ENCODE measurements at places on chromosomes 6 and 20.

DNA sequence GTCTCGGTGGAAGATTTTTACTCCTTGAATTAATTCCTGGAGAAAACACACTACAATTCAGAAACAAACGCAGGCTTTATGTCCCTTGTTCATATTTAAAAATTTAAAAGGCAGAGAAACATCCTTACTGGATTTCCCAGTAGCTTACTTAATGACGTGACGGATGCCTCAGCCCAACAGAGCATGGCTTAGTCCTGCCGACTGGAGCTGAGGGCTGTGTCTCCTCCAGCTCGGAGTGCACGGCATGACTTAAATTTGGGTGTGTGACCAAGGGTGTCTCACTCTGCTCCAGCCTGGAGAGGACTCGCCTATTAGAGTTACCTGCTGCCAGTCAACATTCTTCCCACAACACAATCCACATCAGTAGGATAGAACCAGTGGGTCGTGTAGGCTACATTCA is 107.1 kb downstream of the PSMB1 start:
- DNase-seq = no peak

- no peak for DNase-seq
Measured at GRCh38 chr6:45587229-45588060, 209.7 kb upstream of the SUPT3H start.

DNA sequence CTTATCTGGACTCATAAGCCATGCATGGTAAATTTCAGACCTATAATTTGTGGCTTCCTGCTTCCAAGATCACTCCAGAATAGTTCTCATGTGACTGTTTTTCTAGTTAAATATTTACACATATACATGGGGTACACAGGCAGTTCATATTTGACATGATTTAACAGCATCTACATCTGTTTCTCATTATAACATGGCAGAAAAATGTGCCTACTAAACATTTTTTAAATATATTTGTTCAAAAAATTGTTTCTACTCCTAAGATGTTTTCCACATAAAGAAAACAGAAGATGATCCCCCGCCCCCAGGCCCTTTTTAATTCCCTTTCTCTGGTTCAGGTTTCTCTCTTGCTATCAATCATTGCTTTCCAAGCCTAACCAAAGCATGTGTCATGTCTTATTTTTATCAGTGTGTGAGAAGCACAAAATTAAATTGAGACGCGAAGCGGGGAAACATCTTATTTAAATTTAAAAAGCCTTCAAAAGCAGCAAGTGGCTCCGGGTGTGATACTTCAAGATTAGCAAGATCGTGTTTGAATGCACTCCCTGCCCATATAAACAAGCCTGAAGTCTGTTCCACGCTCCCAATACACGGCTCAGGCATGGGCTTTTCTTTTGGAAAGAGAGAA is 37.3 kb downstream of the IPCEF1 start:
- DNase-seq = no peak

GRCh38 chr6:36660771-36661471 is 17.6 kb upstream of the CDKN1A start:
- peak; percentile 68 for DNase-seq

GRCh38 chr6:136726837-136727557 is 65.3 kb downstream of the MAP3K5 start:
- DNase-seq = no peak

GRCh38 chr6:72580281-72580940 is 41.5 kb upstream of the KCNQ5 start:
- no peak for DNase-seq

DNA sequence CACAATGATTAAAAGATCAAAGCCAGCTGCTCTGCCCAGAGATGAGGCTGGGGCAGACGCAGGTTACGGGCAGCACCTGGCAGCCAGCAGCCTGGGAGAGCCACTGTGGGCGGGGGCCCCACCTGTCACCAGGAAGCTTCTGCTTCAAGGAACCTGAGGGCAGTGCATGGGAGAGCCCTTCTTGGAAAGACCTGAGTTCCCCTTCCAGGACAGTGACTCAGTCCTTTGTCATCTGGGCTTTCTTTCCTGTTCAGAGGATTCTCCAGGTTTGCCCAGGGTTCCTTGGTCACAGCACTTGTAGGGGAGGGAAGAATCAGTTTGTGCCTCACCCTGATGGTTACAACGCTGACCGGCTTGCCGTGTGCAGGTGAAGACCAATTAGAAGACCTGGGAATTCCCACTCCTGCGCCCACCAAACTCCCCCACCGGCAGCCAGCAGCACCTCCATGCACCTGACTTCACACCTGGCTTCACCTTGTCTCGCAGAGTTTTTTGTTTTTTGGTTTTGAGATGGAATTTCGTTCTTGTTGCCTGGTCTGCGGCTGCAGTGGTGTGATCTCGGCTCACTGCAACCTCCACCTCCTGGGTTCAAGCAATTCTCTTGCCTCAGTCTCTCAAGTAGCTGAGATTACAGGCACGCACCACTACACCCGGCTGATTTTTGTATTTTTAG is 2.0 kb downstream of the ZBP1 start:
- peak; percentile 86 for DNase-seq

GRCh38 chr20:38951611-38952010 is 10.5 kb upstream of the DHX35 start:
- no peak for DNase-seq

GRCh38 chr6:109865968-109866367 is 112.1 kb upstream of the GPR6 start:
- DNase-seq = no peak

DNA sequence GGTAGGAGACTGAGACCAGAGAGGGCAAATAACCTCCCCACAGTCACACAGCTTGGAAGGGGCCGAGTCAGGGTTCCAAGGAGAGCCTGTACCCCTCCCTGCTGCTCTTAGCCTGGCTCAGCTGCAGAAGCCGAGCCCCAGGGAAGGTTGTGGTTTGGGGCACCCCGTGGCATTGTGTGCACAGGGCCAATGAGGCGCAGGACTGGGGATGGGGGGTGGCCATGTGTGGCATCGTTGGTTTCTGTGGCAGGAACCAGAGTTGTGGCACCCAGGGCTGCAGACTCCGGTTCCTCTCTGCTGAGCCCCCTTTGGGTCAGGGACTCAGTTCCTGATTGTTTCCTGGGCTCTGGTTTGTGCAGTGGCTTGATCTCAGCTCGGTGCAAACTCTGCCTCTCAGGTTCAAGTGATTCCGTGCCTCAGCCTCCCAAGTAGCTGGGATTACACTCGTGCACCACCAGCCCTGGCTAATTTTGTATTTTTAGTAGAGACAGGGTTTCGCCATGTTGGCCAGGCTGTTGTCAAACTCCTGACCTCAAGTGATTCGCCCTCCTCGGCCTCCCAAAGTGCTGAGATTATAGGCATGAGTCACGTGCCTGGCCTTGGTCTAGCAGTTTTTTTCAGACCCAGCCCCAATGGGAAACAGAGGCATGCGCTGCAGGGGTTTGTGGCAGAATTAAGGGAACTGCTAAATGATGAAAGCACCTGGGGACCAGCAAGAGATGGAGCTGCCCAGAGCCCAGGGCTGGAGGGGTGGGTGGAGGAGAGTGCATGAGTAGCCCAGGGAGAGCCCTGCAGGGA is 221.0 kb upstream of the SULF2 start:
- DNase-seq = no peak

- no peak for DNase-seq
Measured at GRCh38 chr6:6002005-6002847, 4.5 kb downstream of the NRN1 start.

DNA sequence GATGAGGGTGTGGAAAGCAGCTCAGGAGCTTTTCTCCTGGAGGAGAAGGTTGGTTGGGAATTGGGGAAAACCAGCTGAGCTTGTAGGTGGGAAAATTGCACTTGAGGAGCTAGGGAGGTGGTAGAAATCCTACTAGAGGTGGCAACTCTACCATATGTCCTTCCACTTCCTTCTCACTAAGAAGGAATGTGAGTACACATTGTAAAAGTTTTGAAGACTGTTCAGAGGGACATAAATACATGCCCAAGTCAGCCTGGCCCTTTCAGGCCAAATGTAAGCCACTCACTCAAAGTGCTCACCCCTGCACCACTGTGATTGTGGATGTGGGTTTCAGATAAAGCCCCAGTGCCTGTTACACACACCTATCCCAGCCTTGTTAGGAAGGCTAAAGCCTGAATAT is 290.5 kb upstream of the PLCB4 start:
- no peak for DNase-seq

DNA sequence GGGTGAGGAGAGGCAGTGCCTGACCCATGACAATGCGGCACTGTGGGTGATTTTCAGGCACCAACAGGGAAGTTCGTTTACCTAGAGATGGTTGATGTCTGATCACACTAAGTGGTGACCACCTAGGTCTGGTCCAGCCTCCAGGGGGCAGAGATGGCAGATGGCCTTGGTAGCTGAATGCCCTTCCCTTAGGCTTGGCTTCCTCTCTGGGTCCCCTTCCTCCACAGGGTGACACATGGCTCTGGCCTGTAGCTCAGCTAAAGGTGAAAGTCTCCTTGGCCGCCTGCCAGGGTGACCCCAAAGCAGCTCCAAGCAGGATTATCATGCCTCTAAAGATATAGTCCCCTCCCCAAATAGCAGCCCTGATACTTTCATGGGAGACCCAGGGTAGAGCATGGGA is 6.4 kb downstream of the GDAP1L1 start:
- DNase-seq = no peak

- no peak for DNase-seq
Measured at GRCh38 chr20:44856442-44856841, 29.1 kb upstream of the YWHAB start.

DNA sequence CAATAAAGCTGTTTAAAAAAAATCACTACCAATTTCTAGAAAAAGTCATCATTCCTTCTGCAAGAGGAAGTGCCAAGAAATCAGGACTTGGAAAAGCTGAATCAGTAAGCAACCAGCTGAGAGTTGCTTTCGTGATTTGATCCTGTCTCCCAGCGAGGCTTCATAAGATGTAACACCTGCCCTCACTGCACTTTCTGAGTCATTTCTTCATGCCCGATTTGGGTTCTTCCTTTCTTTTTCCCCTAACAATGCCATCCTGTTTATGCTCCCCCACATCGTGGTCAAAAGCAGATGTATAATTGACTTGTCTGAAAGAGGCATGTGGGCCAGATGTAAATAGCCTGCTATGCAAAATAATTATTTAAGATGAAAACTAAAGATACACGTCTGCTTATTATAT is 52.1 kb downstream of the RIPOR2 start:
- no peak for DNase-seq

- no peak for DNase-seq
Measured at GRCh38 chr6:111294374-111294967, 188.5 kb downstream of the REV3L start.

- peak; percentile 59 for DNase-seq
Measured at GRCh38 chr6:35230950-35231349, 17.2 kb downstream of the SCUBE3 start.

- DNase-seq = no peak
Measured at GRCh38 chr20:62850333-62850974, 11.2 kb downstream of the TCFL5 start.

DNA sequence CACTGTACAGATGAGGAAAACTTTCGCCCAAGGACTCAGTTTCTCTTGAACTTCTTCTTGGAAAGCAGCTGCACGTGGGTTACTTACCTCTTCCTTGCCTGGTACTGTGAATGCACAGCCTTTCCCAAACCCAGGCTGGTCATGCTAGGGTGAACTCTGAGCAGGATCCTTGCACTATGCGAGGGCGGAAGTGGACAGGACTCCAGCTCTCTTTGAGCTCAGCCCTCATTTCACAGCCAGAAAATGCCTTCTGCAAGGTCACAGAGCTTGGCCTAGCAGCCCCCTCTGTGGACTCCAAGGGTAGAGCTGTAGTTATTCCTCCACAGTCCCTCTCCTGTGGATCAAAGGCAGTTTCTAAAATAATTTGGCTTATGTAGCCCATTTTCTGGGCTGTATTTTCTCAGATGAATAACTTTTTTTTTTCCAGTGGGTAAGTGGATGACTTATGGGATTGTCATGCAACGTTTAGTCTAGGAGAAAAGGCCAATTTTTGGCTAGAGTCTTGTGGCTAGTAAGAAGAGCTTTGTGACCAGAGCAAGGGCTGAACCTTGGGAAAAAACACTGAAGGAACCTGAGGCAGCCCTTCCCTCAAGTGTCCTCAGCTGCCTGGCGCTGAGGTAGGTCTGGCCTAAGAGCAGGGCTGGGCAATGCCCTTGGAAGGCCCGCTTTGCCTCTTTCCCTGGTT is 172.7 kb downstream of the SCP2D1 start:
- DNase-seq = no peak

DNA sequence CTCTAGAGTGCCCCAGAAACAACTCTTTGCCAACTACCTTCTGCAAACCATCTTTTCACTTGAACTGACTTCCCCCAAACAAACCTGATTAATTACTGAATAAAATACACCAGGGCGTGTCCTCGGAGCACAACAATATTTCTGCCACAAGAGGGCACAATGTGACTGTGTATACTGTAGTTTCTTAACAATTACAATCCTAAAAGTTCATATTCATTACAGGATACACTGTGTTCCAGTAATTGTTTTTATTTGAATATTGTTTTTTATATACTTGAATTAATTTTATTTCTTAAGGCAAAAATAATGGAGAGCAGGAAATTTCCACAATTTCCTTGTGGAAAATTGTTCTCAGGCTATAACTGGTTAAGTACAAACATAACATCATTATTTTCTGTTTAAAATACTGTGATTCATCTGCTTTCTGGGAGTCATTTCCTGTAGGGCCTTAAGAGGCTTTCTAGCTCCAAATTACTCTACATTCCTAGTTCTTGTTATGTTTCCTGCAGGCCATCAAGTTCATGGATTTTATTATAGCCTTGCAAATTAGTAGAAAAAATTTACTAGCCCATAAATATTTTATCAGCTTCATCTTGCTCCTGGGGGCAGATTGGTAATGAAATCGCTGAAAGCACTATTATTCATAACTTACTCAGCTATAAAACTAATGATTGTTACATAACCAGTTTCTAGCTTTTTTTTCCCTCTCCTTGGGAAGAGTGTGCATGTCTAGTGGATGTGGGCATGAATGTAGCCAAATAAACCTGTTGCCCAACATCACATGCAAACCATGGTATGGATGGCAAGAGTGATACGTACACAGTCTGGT is 51.9 kb upstream of the SLC22A16 start:
- peak; percentile 39 for DNase-seq

DNA sequence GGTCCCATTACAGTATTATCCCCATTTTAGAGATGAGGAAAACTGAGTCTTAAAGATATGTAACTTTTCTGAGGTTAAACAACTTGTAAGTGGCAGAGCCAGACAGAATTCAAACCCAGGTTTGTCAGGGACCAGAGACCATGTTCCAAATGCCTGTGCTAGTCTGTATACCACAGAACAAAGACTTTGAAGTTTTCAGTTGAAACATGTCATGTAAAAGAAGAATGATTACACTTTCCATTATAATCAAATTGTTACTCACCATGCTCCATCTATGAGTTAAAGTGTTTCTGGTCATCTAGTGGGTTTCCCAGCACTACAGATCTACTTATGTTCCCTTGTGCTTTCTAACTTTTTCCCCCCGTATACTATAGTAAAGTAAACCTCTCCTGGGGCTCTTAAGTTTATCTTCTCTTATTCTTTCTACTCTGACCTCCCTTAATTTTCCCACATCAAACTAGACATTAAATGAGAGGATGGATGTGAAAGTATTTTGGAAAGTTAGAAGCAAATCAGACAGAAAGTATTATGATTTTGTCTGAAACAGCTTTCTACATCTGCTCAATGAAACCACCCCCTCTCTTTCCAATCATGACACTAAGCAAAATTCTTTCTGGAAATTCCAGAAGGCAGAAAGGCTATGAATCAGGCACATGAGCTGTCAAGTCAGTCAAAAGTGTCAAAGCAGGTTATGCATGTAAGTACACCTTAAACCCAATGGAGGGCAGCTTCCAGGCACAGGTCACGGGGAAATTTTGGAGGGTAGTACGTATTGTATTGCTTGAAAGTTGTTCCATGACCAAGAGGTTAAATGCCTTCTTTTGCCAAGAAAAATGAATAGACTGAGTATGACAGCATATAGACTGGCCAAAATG is 132.7 kb upstream of the MAP3K7 start:
- no peak for DNase-seq

- DNase-seq = no peak
Measured at GRCh38 chr6:150282806-150283205, 86.0 kb upstream of the IYD start.
